ENCODE measurements at places on chromosomes 1 and 21.

GRCh38 chr1:196180847-196181593, 427.2 kb downstream of the KCNT2 start:
- DNase-seq = no peak

- no peak for DNase-seq
Observed at GRCh38 chr1:209616366-209617046, 33.0 kb downstream of the CAMK1G start.

DNA sequence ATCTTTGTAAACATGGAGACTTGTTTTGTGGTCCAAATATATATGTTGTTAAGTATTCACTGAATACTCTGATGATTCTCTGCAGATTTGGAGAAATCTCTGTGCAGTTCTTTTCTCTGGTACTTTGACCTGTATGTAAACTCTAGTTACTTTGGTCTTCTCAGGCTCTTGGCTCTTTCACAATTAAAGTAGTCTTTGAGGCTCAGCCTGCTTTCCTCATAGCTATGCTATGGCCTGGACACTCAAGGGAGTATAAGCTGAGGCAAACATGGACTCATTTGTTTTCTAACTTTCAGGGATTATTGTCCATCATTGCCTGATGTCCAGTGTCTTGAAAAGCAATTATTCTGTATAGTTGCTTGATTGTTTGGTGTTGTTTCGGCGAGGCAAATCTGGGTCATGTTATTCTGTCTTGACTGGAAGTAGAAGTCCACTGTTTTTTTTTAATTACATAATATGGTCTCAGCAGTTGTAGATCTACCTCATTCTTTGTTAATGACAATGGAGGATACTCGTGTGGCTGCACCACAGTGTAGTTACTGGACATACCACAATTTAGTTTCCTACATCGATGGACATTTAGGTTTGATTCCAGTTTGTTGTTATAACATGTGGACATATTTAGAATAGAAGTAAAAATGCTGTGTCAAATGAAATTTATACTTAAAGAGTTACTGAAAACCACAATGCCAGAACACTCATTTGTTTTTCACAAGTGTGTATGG, 9.2 kb downstream of the PTBP2 start:
- no peak for DNase-seq

DNA sequence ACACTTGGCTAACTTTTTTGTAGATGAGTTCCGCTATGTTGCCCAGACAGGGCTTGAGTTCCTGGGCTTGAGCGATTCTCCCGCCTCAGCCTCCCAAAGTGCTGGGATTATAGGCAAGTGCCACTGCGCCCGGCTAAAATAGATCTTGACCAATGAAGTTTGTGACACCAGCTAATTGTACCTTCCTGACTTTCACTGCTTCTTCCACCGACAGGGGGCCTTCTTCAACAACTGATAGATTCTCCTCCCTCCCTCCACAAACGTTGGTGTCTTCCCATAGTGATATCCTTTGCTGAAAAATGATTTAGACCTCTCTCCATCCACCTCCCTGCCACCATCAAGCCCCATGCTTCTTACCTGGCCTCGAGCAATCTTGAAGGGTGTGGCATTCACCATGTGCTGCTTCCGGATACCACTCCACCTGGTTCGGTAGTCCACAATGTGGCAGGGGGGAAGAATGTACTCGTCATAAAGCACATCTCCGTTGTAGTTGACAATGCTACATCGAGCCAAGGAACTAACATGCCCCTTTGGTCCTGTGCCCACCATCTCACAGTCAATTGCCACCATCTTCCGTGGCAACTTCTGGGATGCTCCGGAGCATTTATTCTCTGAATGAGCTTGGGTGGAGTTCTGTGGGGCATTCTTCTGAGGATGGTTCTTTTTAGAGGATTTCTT, 1.6 kb upstream of the METTL25B start:
- no peak for DNase-seq

- no peak for DNase-seq
Observed at GRCh38 chr1:185368313-185368855, 51.3 kb upstream of the IVNS1ABP start.

GRCh38 chr1:246434335-246434734, 72.7 kb downstream of the SMYD3 start:
- DNase-seq = no peak

DNA sequence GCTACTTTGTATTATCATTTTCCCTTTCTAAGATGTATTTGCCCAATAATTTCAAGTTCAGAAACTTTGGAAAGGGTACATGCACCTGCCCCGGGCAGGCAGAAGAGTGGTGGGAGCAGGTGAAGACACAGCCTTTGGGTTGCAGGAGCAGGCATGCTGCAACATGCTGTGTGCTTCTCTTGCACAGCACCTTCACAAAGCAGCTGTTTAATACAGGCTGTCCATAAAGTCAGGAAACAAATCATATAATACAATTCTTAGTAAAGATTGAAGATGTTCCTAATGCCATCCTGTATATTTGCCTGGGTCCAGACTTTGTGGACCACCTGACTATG, 182.9 kb downstream of the ZNF281 start:
- DNase-seq = no peak
